Right cardiac atrium (tissue), 5 donors: ENCODE measurements at places on chromosomes 11 and 22.

DNA sequence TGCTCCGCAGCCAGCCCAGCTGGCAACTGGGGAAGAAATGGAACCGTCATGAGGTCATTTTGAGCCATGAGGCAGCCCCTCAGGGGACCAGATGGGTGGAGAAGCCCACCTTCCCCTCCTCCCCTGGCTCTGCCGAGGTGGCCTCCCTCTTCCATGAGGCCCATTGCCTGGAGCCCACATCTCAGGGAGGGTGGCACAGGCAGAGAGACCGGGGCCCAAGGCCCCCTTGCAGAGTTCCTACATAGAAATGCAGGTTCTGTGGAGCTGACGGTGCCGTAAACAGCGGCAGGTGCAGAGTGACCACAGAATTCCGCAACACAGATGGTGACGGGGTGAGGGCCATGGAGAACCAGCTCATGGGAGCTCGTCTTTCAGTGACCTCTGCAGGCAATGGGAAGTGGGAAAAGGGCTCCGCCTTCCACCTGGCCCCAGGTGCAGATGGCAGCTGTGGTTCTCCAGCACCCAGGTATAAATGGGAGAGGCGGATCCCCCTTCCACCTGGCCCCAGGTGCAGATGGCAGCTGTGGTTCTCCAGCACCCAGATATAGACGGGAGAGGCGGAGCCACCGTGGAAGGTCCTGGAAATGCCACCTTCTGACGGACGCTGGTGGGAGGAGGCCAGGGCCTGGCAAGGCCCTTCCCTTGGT, 765.4 kb downstream of the BRD1 start:
- no peak for DNase-seq

GRCh38 chr11:762421-763072, 14.7 kb downstream of the GATD1 start:
- DNase-seq, result peak; percentile 43

GRCh38 chr11:613369-613968, 2.3 kb downstream of the IRF7 start:
- peak; percentile 63 for DNase-seq

GRCh38 chr22:23693979-23694680, 3.3 kb downstream of the RGL4 start:
- DNase-seq, result no peak

DNA sequence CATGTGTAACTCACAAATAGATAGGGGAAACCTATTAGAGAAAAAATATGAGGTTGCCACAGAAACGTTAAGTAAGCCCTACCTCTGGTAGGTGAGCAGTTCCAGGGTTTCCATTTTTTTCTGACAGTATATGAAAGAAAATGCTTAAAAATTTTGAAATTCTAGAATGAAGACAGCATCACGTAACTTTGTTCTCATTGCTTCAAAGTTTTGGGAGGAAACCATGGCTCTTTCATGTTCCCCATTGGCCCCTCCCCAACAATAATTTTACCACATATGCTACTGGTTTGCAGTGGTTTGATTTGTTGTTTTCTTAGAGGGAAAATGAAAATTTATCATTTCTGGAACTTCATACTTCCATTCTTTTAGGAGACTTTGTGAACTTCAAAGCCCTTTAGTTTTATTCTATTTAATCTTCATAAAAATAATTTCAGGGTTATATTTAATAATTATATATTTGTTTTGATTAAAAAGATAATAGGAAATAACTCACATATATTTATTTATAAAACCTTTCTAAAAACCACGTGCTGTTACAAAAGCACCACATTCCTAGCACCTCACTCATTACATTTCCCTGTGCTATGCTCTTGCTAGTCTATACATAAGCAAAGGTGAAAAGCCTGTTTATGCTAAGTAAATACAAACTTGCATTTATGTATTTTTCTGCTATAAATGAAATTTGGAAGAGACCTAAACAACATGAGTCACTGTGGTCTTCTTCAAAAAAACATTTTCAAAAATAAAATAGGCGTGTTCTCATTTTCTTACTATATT, 113.4 kb downstream of the CASP12 start:
- no peak for DNase-seq

GRCh38 chr11:121645596-121645995, 192.8 kb upstream of the SORL1-AS1 start:
- DNase-seq, result no peak
